ENCODE measurements at places on chromosomes 2 and 18.

DNA sequence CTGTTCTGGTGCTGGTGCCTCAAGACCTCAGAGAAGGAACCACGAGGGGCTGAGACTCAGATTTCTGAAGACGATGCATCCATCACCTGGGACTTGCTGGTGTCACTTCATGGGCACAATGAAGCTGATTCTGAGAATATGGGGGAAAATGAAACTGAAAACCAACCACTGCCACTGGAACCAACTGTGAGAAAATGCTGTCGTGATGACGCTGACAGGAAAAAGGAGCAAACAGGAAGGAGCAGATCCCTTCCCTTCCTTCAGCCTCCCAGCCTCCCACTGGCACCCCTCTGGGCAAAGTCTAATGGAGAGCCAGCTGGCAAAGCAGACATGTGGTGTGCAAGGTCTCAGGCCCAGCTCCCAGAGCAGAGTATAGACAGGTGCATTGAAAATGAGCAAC is 109.7 kb downstream of the FOXI3 start:
- DNase-seq: no peak

- DNase-seq: no peak
These were observed 57.4 kb downstream of the COPS8 start for GRCh38 chr2:237143118-237143517.

DNA sequence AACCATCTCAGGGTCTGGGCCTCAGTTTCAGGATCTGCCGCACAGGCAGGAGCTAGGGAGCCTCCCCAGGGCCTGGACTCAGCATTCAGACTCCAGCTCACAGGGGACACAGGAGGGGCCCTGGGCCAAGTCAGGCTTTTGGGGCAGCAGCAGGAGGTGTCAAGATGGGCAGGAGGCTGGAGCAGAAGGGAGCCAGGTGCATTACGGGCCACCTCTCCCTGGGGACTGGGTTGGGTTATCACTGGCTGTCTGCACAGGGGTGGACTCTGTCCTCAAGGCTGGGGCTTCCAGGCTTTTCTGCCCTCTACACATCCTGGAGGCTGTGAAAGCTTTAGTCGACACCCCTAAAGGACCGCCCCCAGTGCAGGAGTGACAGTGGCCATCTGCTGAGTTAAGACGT is 20.0 kb downstream of the AQP12A start:
- DNase-seq: no peak

DNA sequence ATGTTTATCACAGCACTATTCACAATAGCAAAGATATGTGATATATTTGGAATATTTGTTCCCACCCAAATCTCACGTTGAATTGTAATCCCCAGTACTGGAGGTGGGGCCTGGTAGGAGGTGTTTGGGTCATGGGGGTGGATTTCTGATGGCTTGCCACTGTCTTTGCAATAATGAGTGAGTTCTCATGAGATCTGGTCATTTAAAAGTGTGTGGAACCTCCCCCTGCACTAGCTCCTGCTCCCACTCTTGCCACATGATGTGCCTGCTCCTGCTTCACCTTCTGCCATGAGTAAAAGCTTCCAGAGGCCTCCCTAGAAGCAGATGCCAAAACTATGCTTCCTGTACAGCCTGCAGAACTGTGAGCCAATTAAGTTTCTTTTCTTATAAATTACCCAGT is 72.2 kb upstream of the DYNC1I2 start:
- DNase-seq: no peak

GRCh38 chr2:28506112-28506910 is 10.5 kb downstream of the PLB1 start:
- no peak for DNase-seq

GRCh38 chr2:30688956-30689401 is 118.3 kb downstream of the CAPN13 start:
- no peak for DNase-seq

DNA sequence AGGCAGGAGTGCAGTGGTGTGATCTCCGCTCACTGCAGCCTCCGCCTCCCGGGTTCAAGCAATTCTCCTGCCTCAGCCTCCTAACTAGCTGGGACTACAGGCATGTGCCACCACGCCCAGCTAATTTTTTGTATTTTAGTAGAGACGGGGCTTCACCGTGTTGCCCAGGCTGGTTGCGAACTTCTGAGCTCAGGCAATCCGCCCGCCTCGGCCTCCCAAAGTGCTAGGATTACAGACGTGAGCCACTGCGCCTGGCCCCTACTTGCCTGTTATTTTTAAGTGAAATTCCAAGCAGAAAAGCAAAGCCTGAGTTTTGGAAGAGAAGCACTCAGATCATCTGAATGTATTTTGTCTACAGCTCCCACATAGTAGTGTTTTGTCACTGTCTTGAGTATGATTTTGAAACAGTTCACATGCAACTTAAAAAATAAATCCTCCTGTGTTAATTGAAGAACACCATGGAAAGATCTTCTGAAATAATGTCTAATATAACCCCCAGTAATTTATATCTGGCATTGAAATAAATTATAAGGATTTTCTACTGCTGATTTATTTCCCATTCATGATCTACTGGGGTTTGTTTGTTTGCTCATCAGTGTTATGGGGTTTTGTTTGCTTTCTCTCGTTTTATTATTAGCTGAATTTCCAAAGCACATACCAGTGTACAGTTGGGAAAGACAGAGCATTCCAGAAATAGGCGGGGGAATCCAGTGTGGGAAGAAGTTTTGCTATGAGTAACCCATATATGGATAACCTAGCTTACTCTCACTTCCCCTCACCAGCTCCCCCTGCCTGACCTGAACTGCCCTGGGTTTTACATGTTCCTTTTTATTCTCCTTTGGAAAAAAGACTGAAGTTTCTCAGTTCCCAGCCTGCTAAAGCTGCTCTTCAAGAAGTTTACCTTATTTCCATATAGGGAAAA is 80.1 kb upstream of the MAP3K20 start:
- DNase-seq: no peak

DNA sequence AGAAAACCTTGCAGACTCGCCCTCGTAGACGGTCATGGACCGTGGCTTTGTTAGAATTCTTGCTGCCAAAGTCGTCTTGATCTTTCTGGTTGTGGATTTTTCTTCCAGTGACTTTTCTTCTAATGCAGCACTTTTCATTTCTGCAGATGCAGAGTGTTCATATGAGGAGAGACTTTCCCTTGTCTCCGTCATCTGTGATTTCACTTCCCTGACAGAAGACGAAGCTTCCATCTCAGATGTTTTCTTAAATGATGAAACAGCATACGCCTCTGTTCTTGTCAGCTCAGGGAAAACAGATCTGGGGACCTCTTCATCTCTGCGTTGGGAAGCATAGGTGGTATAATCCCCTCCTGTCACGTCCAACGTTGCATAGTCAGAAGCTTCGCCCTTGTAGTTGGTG is 50.9 kb downstream of the PLEKHA3 start:
- DNase-seq: no peak

GRCh38 chr2:74551530-74551929 is 2.2 kb downstream of the LOXL3 start:
- no peak for DNase-seq

DNA sequence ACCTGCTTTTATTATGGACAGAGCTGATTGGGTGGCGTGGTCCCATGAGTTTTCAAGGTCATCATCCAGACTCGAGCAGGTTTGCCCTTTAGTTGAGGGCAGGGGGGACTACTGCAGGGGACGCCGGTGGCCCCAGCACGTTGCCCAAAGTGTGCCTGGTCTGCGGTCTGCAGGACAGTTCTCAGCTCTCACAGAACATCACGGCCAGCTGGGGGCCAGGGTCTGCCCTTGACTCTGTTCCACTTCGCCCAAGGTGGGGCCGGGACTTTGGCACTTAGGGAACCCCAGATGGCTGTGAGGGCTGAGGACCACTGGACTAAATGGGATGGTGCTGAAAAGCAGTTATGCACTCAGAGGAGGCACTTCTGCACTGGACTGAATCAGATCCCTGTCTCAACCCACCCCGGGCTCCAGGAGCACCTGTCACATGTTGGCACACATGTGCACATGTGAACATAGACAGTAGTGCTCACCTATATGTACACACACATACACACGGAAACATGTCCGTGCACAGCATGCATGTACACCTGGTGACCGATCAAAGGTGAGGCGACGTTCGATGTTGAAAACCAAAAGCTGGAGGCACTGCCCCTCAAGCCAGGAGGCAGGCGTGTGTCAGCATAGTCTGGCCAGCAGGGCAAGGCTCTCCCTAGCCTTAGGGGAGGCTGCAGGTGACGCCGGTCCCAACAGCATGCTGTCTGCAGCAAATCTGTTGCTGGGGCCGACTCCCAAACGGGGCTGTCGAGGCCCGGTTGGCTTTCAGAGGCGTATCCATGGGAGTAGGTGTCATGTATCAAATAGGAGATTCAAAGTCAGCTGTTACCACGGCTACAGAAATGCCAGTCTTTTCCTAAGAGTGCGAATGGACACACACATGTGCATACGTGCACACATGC is 10.2 kb downstream of the ANO7 start:
- DNase-seq: no peak

DNA sequence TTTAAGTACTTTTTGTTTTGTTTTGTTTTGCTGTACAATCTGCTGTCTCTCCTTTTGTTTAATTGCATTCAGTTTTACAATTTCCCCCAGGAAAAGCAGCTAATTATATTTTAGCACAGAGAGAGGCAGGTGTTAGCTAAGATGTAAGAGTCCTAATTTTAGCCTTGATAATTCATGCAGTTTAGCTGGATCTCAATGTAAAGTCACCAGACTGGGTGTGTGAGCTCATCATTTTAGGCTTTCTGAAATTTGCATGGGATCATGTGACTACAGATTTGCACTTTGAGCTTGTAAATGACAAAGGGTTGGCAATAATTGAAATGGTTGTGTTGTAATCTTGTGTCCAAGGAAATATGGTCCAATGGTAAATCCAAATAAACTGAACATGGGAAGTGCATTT is 68.5 kb downstream of the ETAA1 start:
- DNase-seq: no peak

DNA sequence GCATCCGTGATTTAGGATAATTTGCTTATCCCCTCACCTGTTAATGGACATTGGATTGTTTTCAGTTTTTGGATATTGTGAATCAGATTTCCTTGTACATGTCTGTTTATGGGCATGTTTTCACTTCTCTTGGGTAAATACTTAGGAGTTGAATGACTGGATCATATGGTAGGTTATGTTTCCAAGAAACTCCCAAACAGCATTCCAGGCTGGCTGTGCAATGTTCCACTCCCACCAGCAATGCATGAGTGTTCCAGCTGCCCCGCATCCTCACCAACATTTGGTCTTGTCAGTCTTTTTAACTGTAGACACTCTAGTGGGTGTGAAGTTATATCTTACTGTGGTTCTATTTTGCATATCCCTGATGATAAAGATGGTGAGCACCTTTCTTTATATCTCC is 8.9 kb upstream of the LRRFIP1 start:
- DNase-seq: no peak

- no peak for DNase-seq
These were observed 121.5 kb upstream of the SPATS2L start for GRCh38 chr2:200184748-200185627.

GRCh38 chr2:154850532-154850931 is 152.0 kb downstream of the KCNJ3 start:
- no peak for DNase-seq

- no peak for DNase-seq
These were observed 606 bp downstream of the GAL3ST2 start for GRCh38 chr2:241777170-241777685.

- DNase-seq: no peak
These were observed 41.3 kb downstream of the CBLN2 start for GRCh38 chr18:72502671-72503431.

- no peak for DNase-seq
These were observed 21.7 kb upstream of the PPP3R1 start for GRCh38 chr2:68274022-68274421.

DNA sequence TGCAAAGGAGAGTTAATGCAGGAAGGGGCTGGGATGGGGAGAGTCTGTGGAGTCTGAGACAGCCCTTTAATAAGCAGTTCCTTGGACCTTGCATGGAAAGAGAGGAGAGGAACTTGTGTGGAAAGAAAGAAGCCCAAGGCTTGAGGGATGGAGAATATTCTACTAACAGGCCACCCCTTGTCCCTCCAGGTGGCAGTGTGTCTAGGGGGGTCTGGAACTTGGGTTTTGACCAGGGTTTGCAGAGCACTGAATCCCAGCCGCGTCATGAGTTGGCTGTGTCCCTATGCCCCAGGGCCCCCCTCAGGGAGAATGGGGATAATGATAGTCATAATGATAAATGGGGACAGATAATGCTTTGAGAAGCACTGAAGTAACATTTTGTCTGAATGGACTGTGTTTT is 15.0 kb downstream of the TCF7L1 start:
- no peak for DNase-seq

GRCh38 chr2:233973786-233974185 is 56.6 kb downstream of the TRPM8 start:
- DNase-seq: no peak

GRCh38 chr2:163613266-163613731 is 122.5 kb downstream of the FIGN start:
- no peak for DNase-seq

DNA sequence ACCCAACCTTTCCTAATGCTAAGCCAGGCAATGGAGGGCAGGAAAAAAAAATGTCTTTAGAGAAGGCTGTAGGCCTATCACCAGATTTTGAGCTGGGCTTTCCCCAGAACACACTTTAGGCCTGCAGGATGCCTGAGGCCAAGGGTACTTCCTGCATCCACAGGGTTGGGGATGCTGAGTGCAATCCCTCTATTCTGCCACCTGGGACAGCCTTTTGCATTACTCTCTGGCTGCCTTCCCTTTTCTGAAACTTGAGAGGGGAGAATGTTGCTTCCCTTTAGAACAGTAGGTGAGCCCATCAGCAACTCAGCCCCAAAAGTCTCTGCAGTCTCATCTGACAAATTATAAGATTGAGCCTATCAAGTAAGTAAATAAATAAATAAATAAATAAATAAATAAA is 195.2 kb downstream of the SLC8A1 start:
- DNase-seq: no peak

DNA sequence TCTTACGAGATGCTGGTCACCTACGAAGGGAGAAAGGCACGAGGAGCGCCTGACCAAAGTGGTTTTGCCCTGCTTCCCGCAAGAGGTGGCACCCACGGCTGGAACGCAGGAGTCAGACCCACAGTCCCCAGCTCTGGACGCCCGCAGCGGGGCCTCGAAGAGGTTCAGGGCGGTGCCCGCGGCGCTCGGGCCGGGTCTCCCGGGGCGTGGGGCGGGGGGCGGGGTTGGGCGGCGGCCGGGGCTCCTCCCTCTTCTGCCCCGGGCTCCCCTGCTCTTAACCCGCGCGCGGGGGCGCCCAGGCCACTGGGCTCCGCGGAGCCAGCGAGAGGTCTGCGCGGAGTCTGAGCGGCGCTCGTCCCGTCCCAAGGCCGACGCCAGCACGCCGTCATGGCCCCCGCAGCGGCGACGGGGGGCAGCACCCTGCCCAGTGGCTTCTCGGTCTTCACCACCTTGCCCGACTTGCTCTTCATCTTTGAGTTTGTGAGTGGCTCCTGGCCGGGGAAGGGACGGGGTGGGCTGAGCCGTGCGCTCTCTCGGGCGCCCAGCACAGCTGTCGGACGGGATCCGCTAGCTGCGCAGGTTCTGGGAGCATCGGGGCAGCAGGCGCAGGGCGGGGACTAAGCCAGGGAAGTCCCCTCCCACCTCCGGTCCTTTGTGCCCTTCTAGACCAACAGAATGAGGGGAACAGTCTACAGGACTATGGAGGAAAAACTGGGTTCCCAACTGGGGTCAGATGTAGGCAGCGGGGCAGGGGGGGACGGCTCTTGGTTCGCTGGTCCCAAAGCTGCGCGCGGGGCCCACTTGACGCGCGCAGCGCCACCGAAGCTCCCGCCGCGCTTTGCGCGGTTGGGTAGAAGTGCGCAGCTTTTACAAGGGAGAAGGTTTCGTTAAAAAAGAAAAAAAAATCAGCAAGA is at the start of gene MAL:
TSS of gene MAL (plus strand) at position 303 of the 914 bp plus-strand sequence. CDS start at position 388, 85 bp downstream.
- peak; percentile 69 for DNase-seq

GRCh38 chr2:29012211-29012681 is 31.1 kb downstream of the TOGARAM2 start:
- DNase-seq: no peak
